ENCODE measurements at places on chromosomes 3 and 15. TPM values are rescaled to one million over a fixed set of nuclear protein-coding genes. Genes with fewer than 3 reads are reported as not detected.

Gene NPAP1
- not detected for total RNA-seq

Gene ULK4
- total RNA-seq, result 12.9 TPM

Gene C3orf85
- total RNA-seq, result not detected

Gene CAPN3
- total RNA-seq, result 5.3 TPM

Gene FBN1
- total RNA-seq, result 163 TPM

Gene ST3GAL6
- total RNA-seq, result 4.4 TPM

Gene NBEAL2
- total RNA-seq, result 12.3 TPM

Gene GOLGA8Q
- 1.5 TPM for total RNA-seq

Gene AP3B2
- 1.6 TPM for total RNA-seq

Gene SLC15A2
- total RNA-seq, result 0.66 TPM

Gene KIF15
- total RNA-seq, result 0.72 TPM

Gene RNF168
- 24.5 TPM for total RNA-seq

Gene TGM5
- total RNA-seq, result 0.31 TPM

Gene CLDN18
- total RNA-seq, result not detected

Gene ZNF662
- total RNA-seq, result 13.3 TPM

Gene TAGLN3
- total RNA-seq, result 1.1 TPM

Gene SPINK8
- not detected for total RNA-seq

Gene ITIH1
- not detected for total RNA-seq

Gene ZNF445
- 10.2 TPM for total RNA-seq

Gene ALAS1
- 31.6 TPM for total RNA-seq

Gene NAALADL2
- 7.4 TPM for total RNA-seq

Gene GOLGA8S
- total RNA-seq, result 0.15 TPM

Gene FOXB1
- not detected for total RNA-seq

Gene ASB7
- 14.8 TPM for total RNA-seq

Gene SI
- total RNA-seq, result not detected

Gene TMEM158
- total RNA-seq, result 6.5 TPM
